ENCODE measurements at places on chromosomes 6 and 20.

- no peak for DNase-seq
Observed at GRCh38 chr6:129966125-129966524, 52.3 kb upstream of the L3MBTL3 start.

- no peak for DNase-seq
Observed at GRCh38 chr6:89745096-89745495, 74.5 kb downstream of the MDN1 start.

DNA sequence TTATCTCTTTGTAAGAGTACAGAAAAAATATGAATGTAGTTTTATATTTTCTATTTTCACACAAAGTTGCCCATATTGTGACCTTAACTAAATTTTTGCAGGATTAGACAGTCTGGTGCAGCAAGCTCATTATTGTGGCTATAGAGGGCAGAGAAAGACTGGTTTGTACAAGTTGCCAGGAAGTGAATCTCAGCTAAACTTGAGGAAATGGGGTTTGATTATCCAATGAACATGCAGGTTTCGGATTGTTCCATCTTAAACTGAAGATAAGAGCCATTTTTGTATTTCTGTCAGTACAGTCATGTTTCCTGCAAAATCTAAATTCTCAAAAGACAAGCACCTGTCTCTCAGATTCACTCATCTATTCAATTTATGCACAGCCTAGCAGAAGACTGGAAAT, 390.9 kb downstream of the MMUT start:
- no peak for DNase-seq

DNA sequence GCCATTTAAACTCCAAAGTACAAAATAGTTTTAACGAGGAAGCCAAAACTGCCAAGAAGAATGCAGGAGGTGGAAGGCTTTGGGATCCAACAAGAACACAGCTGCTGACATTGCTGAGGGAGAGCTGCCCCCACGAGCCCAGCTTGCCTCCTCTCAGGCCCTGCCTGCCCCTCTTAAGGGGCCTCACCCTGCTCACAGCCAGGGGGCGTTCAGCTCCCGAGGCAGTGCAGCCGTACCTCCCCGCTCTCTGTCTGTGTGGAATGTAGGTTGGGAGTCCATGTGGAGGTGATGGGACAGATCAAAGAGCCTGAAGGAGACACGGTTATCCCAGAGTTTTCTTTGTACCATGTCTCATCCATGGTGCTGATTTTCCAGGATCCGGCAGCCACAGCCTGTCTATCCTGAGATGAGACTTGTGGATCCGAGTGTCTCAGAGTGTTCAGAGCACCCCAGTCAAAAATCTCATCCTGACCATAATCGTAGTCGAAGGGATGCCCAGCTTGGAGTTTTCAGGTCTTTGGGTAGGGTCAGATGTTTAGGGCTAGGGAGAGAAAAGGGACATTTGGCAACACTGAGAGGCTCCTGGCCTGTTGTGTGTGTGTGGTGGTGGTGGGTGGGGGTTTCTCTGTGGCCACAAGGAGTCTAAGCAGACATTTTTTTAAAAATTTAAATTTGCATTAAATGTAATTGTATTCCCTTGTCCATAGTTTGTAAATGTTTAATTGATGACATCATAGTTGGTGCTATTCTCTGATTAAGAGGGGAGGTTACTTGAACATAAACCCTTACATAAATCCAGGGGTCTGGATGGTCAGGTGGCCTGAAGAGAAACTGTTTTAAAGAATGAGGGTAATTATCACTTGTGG, 111.4 kb upstream of the CLDN20 start:
- DNase-seq, result no peak

DNA sequence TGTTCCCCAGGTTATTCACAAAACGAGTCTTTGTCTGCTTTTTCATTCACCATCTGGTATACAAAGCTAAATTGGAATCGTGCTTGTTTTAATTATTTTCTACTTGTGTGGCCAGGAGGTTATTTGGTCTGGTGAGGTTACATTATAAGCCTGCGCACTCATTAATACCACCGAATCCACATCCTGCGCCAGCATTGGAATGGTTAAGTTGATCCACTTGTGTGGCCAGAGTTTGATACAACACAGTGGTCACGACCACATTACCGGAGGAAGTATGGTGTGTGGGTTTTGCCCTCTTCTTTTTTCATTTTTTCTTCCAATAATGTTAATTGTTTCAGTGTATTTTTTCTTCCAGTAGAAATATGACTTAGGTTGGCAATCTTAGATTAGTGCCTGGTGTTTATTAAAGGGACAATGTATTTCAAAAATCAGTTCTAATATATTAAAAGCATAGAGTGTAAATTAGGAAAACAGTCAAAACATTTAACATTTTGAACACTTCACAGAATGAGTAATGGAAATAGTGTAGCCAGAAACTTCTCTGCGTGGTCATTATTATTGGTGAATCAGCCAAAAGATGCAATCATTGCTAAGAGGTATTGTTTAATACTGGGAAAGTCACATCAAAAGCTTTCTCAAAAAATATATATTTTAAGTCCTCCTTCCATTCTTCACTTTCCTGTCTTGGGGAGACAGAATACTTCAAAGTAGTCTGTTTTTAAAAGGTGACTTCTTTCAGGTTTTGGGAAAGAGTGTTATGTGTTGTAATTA, 84.5 kb downstream of the JARID2 start:
- no peak for DNase-seq

DNA sequence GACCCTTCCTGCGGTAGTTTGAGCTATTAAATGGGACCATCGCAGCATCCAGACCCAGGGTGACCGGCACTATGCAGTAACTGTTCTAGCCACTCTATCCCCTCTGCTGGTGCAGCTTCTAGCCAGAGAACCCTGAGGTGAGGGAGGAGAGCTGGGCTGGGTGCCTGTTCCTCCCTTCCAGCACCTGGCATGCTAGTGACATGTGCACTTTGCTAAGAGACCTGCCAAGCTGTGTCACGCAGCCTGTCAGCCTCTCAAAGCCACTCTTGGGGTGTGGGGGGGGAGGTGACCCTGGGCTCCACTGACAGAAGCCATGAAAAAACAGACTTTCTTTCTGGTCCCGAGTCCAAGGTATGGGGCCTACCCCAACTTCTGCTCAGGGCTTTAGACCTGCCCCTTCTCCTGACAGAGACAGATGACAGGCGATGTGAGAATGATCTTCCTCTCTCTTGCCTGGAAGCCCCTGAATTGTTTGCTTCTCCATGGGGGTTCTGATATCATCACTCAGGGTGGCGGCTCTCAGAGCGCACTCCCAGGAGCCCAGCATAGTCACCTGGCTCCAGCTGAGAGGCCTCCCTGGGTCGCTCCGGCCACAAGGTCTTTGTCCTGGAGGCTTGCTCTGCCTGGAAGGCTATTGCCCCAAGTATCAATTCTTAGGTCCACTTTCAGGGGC, 47.2 kb upstream of the MLN start:
- DNase-seq, result no peak

GRCh38 chr6:165298402-165298801, 11.0 kb downstream of the C6orf118 start:
- DNase-seq, result no peak

GRCh38 chr20:57654998-57655808, 35.0 kb upstream of the ZBP1 start:
- no peak for DNase-seq

- DNase-seq, result peak; percentile 27
Observed at GRCh38 chr6:90411292-90411781, 114.7 kb upstream of the BACH2 start.

DNA sequence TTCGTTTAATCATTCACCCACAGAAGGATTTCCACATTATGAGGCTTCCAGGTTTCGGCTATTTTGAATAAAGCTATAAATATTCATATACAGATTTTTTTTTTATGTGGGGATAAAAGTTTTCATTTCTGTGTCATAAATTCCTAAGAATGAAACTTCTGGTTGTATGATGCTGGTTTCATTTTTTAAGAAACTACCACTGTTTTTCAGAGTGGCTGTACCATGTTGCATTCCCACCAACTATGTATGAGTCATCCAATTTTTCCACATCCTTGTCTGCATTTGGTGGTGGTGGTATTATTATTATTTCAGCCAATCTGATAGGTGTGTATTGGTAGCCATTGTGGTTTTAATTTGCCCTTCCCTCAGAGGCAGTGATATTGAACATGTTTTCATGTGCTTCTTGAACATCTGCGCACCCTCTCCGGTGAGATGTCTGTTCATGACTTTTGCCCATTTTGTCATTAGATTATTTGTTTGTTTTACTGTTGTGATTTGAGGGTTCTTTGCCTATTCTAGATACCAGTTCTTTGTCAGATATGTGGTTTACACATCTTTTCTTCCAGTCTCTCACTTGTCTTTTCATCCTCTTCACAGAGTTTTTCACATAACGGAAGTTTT, 75.5 kb downstream of the DOK5 start:
- no peak for DNase-seq
